ENCODE measurements at places on chromosomes 12 and 14. TPM values are rescaled to one million over a fixed set of nuclear protein-coding genes. Genes with fewer than 3 reads are reported as not detected.

Gene AGAP2
- total RNA-seq, result 2.0 TPM

Gene NXPH4
- 0.20 TPM for total RNA-seq

DNA sequence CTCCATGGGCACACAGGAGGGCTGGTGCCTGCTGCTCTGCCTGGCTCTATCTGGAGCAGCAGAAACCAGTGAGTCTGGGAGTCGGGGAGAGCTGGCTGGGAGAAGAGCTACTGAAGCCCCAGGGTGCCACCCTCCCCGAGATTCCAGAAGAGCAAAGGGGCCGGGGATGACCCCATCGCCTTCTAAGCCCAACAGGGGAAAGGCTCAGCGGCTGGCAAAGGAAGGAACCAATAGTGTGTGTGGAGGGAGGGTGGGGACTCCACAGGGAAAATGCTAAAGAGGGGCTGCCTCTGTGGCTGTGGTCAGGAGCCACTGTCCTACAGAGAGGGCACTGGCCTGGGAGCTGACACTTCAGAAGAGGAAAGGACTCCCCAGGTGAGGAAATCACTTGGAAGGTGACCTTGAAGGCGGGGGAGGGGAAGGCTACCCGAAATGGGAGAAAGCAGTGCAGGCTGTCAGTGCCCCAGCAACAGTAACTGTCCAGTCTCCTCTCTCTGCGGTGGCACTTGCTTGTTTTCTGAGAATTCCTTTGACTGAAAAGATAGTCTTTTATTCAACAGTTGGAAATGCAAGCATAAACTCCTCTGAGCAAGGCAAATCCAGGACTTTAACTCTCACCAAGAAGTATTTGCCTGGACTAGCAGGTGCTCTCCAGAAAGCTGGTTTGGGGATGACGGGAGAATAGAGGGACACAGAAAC lies 552 bp downstream of the TAPBPL start:
- H3K4me3 ChIP-seq, result peak overlapping the region; percentile 54
- peaks cover 43% of the 10 kb centered on the region for H3K36me3 ChIP-seq

Gene PGF
- 1.1 TPM for total RNA-seq

- no peak overlapping the region for H3K4me3 ChIP-seq
- no peak for DNase-seq
- no peaks in the 10 kb centered on the region for H3K36me3 ChIP-seq
- no peaks in the 10 kb centered on the region for H3K27me3 ChIP-seq
- no peaks in the 10 kb centered on the region for H3K4me1 ChIP-seq
Measured at GRCh38 chr14:97499790-97500481, 702.8 kb downstream of the VRK1 start.

DNA sequence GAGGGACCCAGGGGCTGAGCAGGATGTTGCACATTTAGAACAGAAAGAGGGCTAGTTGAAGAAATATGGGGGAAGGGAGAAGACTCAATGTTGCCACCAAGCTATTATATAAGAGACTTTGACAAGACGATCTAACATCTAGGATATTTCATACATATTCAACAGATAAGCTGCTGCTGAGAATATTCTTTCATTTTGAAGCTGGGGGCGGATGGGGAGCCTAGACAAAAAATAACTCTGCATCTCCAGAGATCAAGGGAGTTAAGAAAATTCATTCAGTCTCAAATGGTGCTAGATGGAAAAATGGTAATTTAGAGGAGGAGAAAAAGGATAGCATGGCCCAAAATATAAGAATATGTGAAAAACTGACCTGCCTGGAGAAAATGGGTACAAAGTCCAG lies 415.6 kb downstream of the MDGA2 start:
- H3K36me3 ChIP-seq, result no peaks in the 10 kb centered on the region
- no peak overlapping the region for H3K27ac ChIP-seq
- no peaks in the 10 kb centered on the region for H3K4me1 ChIP-seq
- DNase-seq, result no peak
- no peaks in the 10 kb centered on the region for H3K27me3 ChIP-seq
- no peak overlapping the region for H3K4me3 ChIP-seq

- H3K36me3 ChIP-seq, result no peaks in the 10 kb centered on the region
- H3K4me3 ChIP-seq, result no peak overlapping the region
- DNase-seq, result no peak
- H3K27me3 ChIP-seq, result no peaks in the 10 kb centered on the region
- peaks cover 10% of the 10 kb centered on the region for H3K4me1 ChIP-seq
Measured at GRCh38 chr12:3236345-3237187, 159.4 kb downstream of the TSPAN9 start.

DNA sequence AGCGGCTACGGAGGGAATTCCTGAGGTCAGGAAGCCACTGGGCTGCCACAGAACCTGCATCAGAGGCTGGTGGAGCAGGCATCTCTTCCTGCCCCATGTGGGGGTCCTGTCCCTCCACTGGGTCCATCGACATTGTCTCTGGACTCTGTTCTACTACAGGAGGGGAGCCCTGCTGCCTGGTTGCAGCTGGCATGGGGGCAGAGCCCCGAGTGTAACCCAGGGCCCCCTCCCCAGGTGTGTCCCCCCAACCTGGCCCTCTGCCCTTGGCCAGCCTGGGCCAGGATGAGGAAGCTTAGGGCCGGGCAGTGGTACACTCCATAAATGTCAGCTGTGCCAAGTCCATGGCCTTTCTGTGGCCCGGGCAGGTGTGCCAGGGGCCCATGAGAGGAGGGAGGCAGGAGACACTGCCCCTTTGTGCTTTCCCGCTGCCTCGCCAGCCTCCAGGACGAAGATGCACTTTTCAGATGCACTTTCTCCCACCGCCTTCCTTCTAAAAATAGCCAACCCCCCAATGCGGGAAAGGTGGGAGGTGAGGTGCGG lies 4.0 kb upstream of the EXOC3L4 start:
- no peak overlapping the region for H3K4me3 ChIP-seq
- H3K36me3 ChIP-seq, result no peaks in the 10 kb centered on the region
- H3K27ac ChIP-seq, result no peak overlapping the region
- DNase-seq, result no peak
- no peaks in the 10 kb centered on the region for H3K27me3 ChIP-seq

Gene RNF212B
- not detected for total RNA-seq

- no peak for DNase-seq
- no peak overlapping the region for H3K27ac ChIP-seq
- no peaks in the 10 kb centered on the region for H3K36me3 ChIP-seq
Measured at GRCh38 chr12:24487606-24488005, 461.3 kb downstream of the BCAT1 start.

Gene TMEM253
- total RNA-seq, result not detected

Gene PIANP
- total RNA-seq, result 0.83 TPM

- no peaks in the 10 kb centered on the region for H3K4me1 ChIP-seq
- H3K4me3 ChIP-seq, result no peak overlapping the region
- no peaks in the 10 kb centered on the region for H3K36me3 ChIP-seq
- DNase-seq, result no peak
- no peak overlapping the region for H3K27ac ChIP-seq
- H3K27me3 ChIP-seq, result no peaks in the 10 kb centered on the region
Measured at GRCh38 chr12:21771311-21771710, 3.2 kb downstream of the KCNJ8 start.

DNA sequence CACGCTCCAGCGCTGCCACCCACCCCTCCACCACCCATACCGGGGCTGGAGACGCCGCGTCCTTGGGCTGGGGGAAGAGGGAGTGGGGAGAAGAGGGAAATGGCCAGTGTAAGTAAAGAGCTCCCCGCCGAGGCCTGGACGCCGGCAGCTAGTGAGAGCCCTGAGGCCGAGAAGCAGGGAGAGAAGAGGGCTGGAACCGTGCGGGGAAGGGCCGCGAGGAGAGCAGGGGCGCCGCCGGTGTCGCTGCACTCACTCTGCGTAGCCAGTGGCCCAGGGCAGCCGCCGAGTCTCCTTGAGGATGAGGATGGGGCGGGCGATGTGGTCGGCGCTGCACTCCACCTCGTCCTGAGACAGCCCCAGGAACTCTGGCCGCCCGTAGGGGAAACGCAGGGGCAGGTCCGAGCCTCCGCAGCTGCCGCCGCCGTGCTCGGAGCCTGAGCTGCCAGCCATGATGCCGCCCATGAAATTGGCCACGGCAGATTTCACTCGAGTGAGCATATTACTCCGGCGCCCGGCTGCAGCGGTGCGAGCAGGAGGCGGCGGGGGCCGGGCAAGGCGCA lies 631 bp downstream of the PPM1H start:
- DNase-seq, result peak; percentile 44
- peak overlapping the region; percentile 61 for H3K4me3 ChIP-seq
- H3K27me3 ChIP-seq, result no peaks in the 10 kb centered on the region

DNA sequence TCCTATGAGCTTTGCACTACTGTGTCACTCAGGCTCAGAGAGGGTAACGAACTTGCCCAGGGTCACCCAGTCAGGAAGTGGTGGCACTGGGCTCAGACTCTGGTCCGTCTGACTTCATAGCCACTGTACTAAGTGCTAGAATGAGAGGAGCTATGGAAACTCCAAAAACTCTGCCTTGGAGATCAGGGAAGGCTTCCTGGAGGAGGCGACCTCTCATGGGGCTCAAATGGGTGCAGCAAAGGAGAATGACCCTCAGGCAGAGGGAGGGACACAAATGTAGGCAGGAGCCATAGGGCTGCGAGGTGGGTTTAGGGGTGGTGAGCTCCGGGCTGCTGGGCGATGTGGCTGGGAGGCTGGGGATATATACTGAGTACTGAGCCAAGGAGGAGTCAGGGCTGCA lies 3.2 kb downstream of the CCDC197 start:
- H3K27ac ChIP-seq, result no peak overlapping the region
- H3K27me3 ChIP-seq, result no peaks in the 10 kb centered on the region
- H3K36me3 ChIP-seq, result no peaks in the 10 kb centered on the region
- H3K4me1 ChIP-seq, result no peaks in the 10 kb centered on the region
- no peak for DNase-seq

- no peak overlapping the region for H3K27ac ChIP-seq
- no peaks in the 10 kb centered on the region for H3K27me3 ChIP-seq
- no peak overlapping the region for H3K4me3 ChIP-seq
Measured at GRCh38 chr14:55749946-55750345, 169.9 kb downstream of the KTN1 start.

Gene SYCP3
- total RNA-seq, result not detected

DNA sequence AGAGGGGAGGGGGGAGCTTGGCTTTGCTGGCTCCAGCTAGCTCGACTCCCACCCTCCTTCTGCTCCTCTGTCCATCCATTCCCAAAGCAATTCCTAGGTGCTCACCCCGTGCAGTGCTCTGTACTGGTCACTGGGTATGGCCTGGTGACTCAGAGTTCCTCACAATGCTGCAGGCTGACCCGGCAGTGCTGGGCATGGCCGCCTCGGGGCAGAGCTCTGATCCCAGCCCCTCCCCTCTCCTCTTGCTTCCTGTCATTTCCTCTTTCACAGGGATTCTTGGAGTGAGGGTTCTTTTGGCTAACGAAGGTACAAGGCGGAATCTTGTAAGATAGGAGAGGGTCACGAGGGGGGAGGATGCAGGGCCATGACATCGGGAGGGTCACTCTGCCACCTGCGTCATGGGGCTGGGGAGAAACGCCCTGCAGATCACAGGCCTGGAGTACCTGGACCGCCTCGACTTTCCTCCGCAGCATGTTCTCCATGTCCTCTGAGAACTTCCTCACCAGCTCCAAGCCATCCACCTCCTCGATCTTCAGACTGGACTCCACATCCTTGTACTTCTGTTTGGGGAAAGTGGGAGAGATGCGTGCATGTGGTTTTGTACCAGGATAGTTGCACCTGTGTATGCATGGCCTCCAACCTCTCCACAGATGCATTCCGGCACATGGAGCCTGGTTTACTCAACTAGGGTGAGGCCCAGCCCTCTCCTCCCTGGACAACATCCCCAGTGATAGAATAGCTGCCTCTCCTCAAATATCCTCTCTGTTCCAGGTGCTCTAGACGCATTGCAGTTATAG lies 5.7 kb downstream of the CACNA2D4 start:
- H3K36me3 ChIP-seq, result no peaks in the 10 kb centered on the region
- no peak overlapping the region for H3K27ac ChIP-seq
- H3K4me1 ChIP-seq, result peaks cover 6% of the 10 kb centered on the region

DNA sequence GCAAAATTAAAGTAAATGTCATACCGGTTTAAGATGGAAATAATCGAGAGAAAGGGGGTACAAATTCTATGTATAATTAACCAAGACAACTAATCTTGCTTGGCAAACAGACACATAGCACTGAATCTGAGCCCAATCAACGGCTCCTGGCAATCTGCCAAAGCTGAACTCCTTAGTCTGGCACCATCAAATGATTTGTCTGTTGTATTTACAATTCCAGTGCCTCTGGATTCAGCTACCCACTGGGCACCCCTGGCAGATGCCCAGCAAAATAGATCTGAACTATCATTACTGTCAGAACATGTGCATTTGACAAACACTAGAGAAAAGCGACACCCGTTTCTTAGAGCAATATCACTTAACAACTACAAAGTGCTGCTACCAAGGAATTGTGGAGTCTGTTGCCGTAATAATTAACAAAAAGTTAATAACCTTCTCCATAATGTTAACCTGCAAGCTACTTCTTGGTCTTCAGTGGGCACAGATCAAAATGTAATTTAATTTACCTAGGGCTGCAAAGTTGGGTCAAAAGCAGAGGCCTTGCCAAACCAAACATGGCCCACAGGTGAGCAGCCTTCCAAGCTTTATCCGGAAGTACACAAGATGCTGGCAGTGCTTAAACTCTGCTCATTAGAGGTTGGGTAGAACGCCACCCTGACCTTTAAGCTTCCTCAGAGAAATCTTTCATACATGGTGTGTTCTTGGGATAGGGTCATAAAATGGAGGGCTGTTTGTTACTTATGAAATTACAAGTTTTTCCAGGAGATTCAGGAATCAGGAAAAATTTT lies 7.6 kb downstream of the EGLN3 start:
- H3K36me3 ChIP-seq, result no peaks in the 10 kb centered on the region
- DNase-seq, result no peak
- H3K27ac ChIP-seq, result no peak overlapping the region
- H3K27me3 ChIP-seq, result no peaks in the 10 kb centered on the region

GRCh38 chr14:52914295-52914694 lies 36.6 kb downstream of the FERMT2 start:
- no peak overlapping the region for H3K27ac ChIP-seq
- H3K4me1 ChIP-seq, result peaks cover 32% of the 10 kb centered on the region
- DNase-seq, result no peak
- no peak overlapping the region for H3K4me3 ChIP-seq
- H3K36me3 ChIP-seq, result no peaks in the 10 kb centered on the region

DNA sequence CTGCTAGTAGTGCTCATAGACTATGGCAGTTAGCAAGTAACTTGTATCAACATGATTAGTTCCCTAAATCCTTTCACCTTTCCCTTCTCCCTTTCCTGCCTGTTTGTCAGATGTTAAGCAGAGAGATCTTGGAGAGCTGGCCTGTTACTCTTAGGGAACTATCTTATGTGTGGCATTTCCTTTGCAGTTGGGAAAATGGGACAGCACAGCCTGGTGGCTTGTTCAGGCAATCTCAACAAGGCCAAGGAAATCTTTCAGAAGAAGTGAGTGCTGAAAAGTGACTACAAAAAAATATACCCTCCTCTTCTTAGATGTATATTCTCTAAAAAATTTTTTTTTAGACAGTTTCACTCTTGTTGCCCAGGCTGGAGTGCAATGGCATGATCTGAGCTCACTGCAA lies 7.4 kb downstream of the PARP2 start:
- H3K36me3 ChIP-seq, result peaks cover 36% of the 10 kb centered on the region
- DNase-seq, result no peak
- H3K27me3 ChIP-seq, result no peaks in the 10 kb centered on the region
